ENCODE measurements at places on chromosomes 5 and 9. TPM values are rescaled to one million over a fixed set of nuclear protein-coding genes. Genes with fewer than 3 reads are reported as not detected.

Gene PCDHB3
- total RNA-seq = 7.3 TPM

Gene GDNF
- total RNA-seq = 0.73 TPM

Gene GABRA6
- total RNA-seq = 0.80 TPM

Gene KLF9
- 60.1 TPM for total RNA-seq

Gene SPATA24
- total RNA-seq = 7.8 TPM

Gene PRDM9
- total RNA-seq = not detected

Gene IL5
- total RNA-seq = not detected

Gene OCLN
- total RNA-seq = 6.5 TPM

Gene RLN2
- total RNA-seq = not detected

Data from dorsolateral prefrontal cortex (tissue), 122 donors.